ENCODE measurements at places on chromosomes 2 and 18. TPM values are rescaled to one million over a fixed set of nuclear protein-coding genes. Genes with fewer than 3 reads are reported as not detected.

GRCh38 chr2:127356531-127356930 is 31.2 kb downstream of the MAP3K2 start:
- DNase-seq = no peak

Gene SCN3A
- 0.17 TPM for total RNA-seq

Gene DCAF17
- 10.5 TPM for total RNA-seq

DNA sequence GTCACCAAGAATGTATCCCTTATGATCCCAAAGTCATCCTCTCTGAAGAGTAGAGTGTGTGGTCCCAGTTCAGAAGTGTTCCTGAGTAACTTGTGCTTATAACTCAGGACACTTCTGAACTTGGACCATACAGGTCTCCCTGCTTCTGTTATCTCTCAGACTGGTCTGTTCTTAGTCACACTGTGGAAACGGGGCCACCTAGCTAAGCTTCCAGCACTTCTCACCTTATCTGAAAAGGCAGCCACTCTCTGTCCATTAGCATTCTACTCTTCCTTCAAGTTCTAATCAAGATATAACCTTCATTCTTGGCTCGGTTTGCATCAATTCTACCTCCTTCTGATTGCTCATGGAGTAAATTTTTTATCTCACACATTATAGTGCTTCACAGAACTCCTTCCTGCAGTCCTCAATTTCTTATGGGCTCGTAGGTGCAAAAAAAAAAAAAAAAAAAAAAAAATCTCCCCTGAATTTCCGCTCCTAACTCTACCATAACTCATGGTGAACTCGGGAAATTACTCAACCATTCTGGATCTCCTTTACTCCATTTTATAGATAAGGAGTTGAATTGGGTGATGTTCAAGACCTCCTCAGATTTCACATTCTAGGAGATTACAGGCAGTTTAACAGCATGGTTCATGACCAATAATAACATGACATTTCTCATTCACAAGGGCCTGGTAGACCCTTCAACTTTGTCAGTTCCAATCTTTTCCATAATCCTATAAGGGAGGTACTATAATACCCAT is 108.4 kb downstream of the TACR1 start:
- DNase-seq = no peak

DNA sequence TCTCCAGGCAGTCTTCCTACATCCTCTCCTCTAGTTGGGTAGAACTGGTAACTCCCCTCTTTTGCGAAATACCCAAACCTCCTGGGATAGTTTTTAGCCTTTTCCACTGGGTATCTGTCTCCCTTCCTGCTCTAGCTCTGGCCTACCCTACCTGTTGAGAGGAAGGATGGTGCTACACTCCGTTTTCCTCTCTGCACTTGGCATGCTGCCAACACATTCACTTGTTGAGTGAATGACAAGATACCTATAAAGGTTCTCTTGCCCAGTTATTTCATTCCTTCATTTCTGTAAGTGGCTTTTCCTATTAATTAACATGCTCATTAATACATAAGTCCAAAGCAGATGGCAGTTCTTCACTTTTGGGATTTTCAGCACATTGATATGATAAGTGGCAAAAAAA is 293.8 kb downstream of the CNTNAP5 start:
- DNase-seq = no peak

- DNase-seq = no peak
Measured at GRCh38 chr2:164755952-164756351, 85.7 kb downstream of the COBLL1 start.

Data from lower leg skin (tissue), 4 donors.